ENCODE measurements at places on chromosomes 12 and 14.

DNA sequence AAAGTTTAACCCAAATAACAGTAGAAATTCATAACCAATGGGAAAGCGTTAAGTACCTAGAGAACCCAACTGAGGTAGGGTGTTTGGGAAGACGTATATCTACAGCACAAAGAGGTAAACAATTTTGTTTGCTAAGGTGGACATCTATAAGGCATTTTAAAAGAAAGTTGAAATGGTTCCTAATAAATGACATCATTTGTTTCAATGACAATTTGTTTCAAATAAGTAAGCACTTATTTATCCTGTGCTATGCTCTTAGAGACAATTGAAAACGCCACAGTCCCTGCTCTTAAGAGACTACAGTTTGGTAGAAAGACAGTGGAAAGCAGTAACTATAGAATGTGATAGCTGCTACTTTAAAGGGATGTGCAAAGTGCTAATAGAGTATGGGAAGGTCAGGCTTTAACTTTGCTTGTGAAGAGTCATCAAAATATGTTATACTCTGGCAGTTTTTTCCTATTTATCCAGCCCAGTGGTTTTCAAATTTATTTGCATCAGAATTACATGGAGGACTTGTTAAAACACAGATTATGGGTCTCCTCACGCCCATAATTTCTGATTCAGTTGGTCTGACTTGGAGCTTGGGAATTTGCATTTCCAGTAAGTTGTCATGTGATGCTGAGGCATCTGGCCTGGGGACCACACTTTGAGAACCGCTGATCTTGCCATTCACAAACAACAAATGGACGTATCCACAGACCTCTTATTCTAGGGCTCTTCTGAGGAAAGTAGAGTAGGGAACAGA is 19.6 kb upstream of the SMCO2 start:
- no peak for DNase-seq

DNA sequence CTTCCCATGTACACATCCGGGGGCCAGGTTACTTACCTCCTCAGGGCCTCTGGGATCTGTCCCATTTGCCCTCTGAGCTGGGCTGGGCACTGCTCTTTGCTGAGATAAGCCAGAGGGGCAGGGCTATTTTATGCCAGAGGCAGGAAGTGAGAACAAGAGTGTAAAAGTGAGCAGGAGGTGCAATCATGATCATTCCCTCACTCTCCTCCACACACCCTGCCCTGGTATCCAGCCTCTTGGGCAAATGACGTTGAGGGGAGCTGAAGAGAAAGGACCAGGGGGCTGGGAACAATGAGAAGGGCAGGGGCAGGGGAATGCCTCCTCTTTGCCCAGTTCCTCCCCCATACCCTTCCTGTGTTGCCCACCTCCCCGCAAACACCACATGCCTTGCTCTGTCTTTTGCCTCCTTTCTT is 4.2 kb downstream of the LPAR5 start:
- DNase-seq = no peak

GRCh38 chr12:77354766-77355362 is 289.5 kb upstream of the E2F7 start:
- no peak for DNase-seq

DNA sequence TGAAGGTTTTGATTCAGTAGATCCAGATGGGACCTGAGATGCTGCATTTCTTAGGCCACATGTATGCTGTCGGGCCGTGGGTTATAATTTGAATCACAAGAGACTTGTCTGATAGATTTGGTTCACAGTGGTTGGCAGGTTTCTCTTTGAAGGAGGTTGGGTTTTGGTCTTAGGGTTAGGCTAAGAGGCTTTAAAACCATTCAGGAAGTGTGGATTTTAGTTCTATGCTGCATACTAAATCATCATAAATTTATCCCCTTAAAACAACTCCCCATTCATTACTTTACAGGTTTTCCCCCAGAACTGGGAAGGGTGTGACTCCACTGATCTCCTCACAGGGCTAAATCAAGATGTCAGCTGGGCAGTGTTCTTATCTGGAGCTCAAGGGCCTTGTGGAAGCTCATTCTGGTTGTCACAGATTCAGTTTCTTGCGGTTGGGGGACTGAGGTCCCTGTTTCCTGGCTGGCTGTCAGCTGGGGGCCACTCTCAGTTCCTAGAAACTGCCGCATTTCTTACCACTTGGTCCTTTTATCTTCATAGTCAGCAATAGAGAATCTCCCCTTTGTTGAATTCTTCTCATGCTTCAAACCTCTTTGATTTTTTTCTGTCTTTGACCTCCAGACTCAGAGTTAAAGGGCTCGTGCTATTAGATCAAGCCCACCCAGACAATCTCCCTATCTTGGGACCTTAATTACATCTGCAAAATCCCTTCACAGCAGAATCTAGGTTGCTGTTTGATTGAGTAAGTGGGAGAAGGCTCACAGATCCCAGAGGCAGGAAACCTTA is 20.6 kb upstream of the PCNX1 start:
- DNase-seq = no peak

DNA sequence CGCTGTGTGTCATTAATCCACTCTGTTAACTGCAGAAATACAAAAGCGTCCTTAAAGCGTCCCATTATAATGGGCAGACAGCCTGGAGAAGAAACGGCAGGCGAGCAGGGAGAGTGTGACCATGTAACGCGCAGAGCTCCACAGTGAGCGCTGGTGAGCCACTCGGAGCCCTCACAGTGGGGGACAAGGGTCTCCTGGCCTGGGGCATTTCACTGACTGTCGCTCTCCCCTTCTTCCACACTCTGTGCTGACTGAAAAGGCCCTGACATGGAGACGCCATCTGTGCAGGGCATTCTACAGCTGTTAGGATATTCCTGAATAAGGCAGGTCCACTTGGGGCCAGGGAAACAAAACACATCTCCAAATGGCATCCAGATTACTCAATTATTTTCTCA is 24.2 kb downstream of the CCDC92 start:
- DNase-seq = no peak

DNA sequence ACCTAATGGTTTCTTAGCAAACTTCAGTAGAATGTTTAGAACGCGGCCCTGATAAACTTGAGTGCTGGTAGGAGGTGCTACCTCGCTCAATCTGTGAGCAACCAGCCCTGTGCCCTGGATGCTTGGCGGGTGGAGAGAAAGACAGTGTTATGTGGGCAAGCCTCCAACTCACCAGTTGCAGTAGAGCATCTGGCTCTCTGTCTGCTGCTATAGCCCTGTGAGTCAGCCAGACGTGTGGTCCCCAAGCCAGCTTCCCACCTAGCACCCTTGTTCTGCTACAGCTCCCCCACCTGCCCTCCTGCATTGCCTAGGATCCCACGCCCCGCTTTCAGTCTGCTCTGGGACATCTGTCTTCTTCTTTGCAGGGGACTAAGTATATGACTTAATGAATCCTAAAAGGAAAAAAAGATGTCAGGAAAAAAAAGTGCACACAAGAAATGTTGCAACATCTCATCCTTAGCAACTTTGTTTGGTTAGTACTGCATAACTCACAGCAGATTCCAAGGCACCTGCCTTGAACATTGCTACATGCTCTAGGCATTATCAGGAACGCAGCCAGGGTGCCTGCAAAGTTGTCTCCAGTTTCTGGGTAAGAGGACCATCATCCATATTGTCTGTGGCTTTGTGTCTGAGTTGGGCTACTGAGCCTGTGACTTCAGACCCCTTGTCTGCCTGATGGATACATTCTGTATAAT is 13.6 kb downstream of the SNRNP35 start:
- DNase-seq = no peak

DNA sequence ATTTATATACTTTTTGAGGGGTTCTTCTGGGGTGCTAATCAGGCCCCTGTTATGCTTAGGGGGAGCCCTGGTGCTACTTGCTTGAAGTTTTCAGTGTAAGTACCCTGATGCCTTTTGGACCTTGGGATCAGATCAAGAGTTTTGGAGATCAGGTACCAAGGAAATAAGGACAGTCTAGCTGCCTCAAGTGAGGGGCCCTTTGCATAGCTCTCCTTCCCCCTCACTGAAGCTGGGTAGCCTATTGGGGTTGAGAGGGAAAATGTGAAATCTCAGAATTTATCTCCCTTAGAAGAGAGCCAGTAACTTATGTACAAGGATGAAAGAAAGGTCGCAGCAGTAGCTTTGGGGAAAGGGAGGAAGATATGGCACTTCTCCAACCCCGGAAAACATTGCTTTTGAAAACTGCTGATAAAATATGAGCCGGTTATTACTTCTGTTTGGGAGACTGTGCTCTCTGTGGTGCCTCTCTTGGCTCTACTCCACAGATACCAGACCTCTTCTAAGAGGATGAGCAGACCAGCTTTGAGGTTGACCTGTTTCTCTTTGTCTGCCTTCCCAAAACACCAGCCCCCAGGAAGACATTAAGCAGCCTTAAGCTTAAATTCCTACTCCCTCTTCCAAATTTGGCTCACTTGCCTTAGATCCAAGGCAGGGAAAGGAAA is 8.8 kb upstream of the AMHR2 start:
- DNase-seq = no peak

DNA sequence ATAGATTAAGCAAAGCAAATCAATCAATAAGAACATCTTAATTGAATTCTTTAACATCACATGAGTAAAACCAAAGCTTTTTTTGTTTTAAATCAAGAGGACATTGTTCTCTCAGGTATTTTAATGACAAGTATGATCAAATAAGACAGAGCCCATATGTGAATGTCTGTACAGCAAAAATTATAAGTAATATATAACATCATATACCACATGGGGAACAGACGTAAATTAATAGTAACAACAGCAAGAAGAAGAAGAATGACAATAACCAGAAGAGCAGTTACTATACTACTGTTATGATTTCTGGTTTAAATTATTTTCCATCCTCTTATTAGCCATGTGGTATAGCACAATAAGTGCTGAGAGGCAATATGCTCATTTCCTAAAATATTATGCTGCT is 335.5 kb downstream of the ADAMTS20 start:
- no peak for DNase-seq

DNA sequence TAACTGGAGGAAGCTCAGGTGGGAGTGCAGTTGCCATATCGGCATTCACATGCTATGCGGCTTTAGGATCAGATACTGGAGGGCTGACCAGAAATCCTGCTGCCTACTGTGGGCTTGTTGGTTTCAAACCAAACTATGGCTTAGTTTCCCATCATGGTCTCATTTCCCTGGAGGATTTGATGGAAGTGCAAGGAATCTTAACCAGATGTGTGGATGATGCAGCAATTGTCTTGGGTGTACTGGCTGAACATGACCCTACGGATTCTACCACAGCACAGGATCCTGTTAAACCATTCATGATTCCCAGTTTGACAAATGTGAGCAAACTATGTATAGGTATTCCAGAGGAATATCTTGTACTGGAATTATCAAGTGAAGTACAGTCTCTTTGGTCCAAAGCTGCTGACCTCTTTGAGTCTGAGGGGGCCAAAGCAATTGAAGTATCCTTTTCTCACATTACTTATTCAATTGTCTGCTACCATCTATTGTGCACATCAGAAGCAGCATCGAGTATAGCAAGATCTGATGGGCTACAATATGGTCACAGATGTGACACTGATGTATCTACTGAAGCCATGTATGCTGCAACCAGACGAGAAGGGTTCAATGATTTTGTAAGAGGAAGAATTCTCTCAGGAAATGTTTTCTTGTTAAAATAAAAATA is 42.9 kb downstream of the RALGAPA1 start:
- DNase-seq = no peak

GRCh38 chr12:100254876-100255275 is 12.0 kb downstream of the DEPDC4 start:
- DNase-seq = no peak

DNA sequence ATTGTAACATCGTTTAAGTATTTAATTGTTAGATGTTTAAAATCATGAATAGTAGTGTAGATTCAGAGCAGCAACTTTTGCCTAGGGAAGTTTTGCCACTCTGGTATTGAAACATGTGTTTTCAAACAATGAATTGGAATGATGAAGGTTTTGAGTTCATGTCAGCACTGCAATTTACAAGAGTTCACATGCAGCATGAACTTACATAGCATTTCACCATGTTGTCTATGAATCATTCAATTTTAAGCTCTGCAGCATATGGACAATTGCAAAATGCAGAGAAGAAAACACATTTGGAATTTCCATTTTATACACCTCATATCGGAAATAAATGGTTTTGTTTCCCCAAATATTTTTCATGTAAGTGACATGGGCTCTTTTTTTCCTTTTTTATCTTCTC is 170.7 kb upstream of the CDKN3 start:
- DNase-seq = no peak

DNA sequence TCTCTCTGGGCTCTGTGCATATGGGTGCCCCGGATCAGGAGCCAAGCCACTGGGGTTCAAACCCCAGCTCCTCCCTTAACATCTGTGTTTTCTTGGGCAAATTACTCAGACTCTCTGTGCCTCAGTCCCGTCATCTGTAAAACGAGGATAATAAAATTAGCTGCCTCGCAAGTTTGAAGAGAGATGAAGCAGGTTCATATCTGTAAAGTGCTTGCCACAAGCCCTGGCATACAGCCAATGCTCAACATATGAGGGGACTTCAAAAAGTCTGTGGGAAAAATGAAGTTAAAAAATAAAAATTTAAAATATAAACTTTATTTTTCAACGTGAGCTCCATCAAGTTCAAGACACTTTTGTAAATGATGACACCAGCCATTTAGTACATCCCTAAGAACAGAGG is 276.7 kb downstream of the FOXN3 start:
- DNase-seq = no peak

GRCh38 chr14:60210703-60211102 is 38.3 kb upstream of the PPM1A start:
- no peak for DNase-seq

GRCh38 chr12:109775172-109775881 is 57.9 kb downstream of the TRPV4 start:
- peak; percentile 58 for DNase-seq

GRCh38 chr12:121060149-121061001 is 21.3 kb upstream of the OASL start:
- peak; percentile 55 for DNase-seq

GRCh38 chr14:89720076-89720687 is 234.3 kb downstream of the EFCAB11 start:
- DNase-seq = no peak

- DNase-seq = no peak
Measured at GRCh38 chr14:35414365-35414764, 9.8 kb upstream of the NFKBIA start.

DNA sequence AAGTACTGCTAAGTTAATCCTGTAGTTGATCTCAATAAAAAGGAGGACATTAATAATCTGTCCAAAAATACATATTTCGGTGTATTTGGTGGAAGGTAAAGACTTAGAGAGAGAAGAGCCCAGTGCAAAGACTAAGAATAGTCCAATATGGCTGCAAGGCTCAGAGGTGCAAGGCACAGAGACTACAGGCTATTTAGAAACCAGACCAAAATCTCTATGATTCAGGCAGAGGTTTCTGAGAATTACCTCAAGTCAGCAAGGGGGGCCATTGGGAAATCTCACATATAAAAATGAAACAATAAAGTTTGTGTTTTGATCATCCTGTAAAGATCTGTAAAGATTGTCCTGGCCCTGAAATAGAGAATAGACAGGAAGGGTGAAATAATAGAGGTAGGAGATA is 1173.0 kb downstream of the VRK1 start:
- DNase-seq = no peak
